HT1080 (cell line): ENCODE measurements at places on chromosomes 3 and 15. TPM values are rescaled to one million over a fixed set of nuclear protein-coding genes. Genes with fewer than 3 reads are reported as not detected.

GRCh38 chr3:78506061-78506460, 1261.7 kb downstream of the ROBO1 start:
- DNase-seq = no peak

DNA sequence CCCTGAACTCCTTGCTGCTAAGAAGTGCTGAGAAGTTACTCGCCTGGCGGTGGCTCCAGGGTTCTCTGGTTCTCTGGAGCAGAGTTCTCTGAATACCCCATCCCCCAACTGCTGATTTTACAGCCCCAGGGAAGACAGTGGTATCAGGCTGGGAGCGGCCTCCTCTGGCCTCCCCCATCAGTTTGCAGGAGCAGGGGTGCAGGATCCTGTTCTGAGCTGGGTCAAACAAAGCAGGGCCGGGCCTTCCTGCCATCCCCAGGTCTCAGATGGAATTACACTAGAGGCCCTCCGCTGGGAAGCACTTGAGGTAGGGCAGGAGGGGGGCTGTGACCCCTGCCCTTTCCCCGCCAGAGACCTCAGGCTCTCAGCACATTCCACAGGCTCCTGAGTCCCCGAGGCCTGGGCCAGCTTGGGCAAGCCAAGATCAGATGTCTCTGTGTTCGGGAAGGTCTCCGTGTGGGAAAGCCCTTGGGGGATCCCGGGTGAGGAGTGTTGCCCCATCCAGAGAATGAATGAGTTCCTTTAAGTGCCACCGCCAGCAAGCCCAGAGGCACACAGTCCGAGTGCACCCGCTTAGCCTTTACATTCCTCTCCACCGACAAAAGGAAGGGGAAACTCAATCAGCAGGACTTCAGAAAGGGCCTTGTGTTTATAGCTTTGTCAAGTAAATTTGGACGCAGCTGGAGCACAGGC, 149.9 kb downstream of the LRRK1 start:
- no peak for DNase-seq

DNA sequence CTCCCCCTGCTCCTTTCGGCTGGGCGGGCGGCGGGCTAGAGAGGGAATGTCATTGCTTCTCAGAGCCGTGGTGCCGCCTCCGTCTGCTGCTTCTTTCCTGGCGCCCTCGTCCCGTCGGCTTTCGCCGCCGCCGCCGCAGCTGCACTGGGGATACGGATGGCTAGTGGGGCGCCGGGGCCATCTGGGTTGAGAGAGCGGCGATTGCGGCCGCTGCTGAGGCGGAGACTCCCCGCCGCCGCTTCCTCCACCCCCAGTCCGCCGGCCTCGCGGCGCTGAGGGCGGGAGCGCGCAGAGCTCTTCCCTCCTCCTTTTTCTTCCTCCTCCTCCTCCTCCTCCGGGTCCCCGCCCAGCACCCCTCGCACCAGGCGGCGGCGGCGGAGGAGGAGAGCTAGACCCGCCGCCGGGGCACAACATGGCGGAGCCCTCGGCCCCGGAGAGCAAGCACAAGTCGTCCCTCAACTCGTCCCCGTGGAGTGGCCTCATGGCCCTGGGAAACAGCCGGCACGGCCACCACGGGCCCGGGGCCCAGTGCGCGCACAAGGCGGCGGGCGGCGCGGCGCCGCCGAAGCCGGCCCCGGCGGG, at the start of gene STT3B:
TSS of gene STT3B (plus strand) at position 339 of the 582 bp plus-strand sequence. CDS start at position 413, 74 bp downstream.
- peak; percentile 92 for DNase-seq

GRCh38 chr3:181635141-181635540, 76.6 kb upstream of the SOX2 start:
- no peak for DNase-seq

GRCh38 chr15:92733934-92734521, 78.5 kb upstream of the FAM174B start:
- DNase-seq = no peak

DNA sequence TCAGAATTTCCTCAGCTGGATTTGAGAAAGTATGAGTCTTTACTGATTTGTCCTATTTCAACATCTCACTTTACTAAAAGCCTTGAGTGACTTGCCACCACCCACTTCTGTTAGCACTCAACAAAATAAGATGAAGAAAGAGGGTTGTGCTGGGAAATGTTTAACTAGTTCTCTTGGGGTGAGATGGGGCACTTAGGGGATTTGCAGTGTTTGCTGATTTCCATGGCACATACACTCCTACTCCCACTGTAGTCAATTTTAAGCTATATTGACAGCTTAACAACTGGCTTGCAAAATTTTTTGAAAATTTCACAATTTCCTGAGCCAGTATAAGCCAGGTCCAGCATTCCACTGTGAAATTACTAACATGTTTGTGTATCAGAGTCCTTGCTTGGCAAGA, 463.1 kb upstream of the ARHGEF26 start:
- no peak for DNase-seq

- peak; percentile 96 for DNase-seq
Observed at GRCh38 chr3:8629151-8630021, 15.2 kb downstream of the SSUH2 start.

GRCh38 chr3:126063358-126063965, 20.5 kb downstream of the SLC41A3 start:
- DNase-seq = no peak

DNA sequence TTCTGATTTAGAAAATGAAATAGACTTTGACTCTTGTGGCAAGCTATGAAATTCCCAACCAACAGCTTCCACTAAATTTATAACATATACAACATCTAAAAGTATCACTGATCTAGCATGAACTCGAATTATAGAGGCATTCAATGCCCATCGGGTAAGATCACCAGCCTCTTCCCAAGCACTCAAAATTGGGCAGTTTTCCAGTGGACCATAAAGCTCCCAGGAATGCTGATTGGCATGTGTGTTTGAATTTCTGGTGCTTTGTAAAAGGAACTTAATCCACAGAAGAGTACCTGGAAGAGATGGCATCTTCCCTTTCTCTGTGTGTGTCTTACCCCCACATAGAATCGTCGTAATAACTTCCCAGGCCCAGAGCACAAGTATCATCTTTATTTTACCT, 10.0 kb downstream of the LRTM1 start:
- DNase-seq = no peak

GRCh38 chr3:28667646-28668621, 319.3 kb upstream of the AZI2 start:
- peak; percentile 59 for DNase-seq

GRCh38 chr3:156120528-156121251, at the start of gene KCNAB1:
KCNAB1 (plus strand) TSS chr3:156120578.
- DNase-seq = no peak

- DNase-seq = no peak
Observed at GRCh38 chr15:61248790-61249189, 19.7 kb upstream of the RORA start.

DNA sequence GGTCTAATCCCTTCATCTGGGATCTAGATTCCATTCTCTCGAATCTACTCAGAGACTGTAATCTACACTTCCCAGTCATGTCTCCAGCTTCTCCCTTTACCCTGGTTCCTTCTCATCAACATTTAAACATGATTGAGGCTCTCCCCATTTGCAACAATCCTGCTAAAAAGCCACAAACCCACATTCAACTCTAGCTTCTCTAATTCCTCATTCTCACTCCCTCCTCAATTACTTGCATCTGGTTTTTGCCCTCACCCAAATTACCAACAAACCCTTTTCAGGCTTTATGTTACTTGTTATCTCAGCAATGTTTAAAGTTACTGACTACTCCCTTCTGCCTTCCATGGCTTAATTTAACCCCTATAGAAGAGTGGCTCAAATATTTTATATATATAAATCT, 11.5 kb downstream of the ETFA start:
- DNase-seq = no peak

- peak; percentile 17 for DNase-seq
Observed at GRCh38 chr3:114553949-114554593, 260.2 kb downstream of the TIGIT start.

GTF2E1 gene
- total RNA-seq = 17.2 and 26.0 TPM in 2 replicates

DCLK3 gene
- total RNA-seq = not detected in 2 replicates

COLQ gene
- 0.27 TPM in 1 of 2 replicates, not detected in the other for total RNA-seq

POMGNT2 gene
- total RNA-seq = 29.1 and 32.9 TPM in 2 replicates

DUOXA2 gene
- total RNA-seq = not detected in 2 replicates

HLTF gene
- 62.1 and 62.5 TPM in 2 replicates for total RNA-seq
